Stimulated activated CD4-positive, alpha-beta T cell treated with anti-CD3 and anti-CD28 coated beads, TNF-alpha, amount 100 ng/mL, for 24 hours (primary cell): ENCODE measurements at places on chromosomes 7 and 10.

- no peak for DNase-seq
Observed at GRCh38 chr10:76778914-76779795, 858.5 kb downstream of the KCNMA1 start.

- no peak for DNase-seq
Observed at GRCh38 chr10:118971187-118971586, 58.3 kb upstream of the NANOS1 start.

DNA sequence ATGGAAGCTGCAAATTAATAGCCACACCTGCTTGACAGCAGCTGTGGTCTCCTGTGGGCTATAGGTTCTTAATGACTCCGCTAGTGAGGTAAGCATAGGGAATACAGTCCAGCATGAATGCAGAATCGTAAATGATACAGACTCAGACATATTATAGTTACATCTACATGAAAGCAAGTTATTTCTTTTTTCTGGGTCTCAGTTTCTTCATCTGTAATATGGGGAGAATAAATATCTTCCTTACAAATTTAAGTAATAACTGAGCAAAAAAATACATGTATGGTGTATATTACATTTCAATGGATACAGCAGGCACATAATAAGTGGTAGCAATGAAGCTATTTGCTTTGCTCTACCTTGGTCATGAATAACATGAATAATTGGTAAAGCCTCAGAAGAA is 245.9 kb upstream of the RHOBTB1 start:
- no peak for DNase-seq

- no peak for DNase-seq
Observed at GRCh38 chr10:48478980-48479811, 125.7 kb downstream of the ARHGAP22 start.

GRCh38 chr7:148289630-148290029 is 300.9 kb upstream of the C7orf33 start:
- no peak for DNase-seq
